ENCODE measurements at places on chromosomes 1 and 21. TPM values are rescaled to one million over a fixed set of nuclear protein-coding genes. Genes with fewer than 3 reads are reported as not detected.

The CDK11A gene
- 11.0 TPM for total RNA-seq

DNA sequence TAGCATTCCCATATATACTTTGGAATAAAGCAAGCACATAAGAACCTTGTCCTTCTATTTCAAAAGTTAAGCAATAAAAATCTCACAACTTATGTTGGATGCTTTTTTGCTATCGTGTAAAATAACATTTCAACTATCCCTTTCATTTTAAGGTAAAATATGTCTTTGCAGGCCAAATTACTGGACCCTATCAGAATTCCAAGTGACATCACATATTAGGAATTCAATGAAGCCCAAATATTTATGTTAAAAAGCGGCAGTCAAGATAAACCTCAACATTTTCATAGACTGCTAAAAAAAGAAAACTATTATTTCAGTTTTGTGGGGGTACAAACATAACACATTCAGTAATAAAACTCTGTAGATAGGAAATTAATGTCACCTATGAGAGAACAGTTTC, 252.0 kb downstream of the KCTD3 start:
- DNase-seq = peak; percentile 21

DNA sequence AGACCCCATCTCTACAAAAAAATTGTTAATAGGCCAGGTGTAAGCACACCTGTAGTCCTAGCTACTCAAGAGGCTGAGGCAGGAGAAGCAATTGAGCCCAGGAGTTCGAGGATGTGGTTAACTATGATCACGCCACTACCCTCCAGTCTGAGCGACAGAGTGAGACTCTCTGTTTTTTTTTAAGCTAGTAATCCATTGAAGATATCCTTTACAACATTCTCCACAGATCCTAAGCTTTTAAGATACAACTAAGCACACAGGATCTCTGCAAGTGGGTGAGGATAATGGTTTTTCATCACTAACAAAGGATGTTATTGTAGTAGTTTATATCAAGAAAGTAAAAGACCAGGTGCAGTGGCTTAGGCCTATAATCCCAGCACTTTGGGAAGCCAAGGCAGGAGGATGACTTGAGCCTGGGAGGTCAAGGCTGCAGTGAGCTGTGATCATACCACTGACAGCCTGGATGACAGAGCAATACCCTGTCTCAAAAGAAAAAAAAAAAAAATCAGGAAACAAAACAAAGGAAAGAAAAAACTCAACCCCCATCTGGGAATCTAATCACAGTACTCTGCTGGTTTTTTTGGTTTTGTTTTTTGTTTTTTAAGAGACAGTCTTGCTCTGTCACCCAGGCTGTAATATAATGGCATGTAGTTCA, 166.1 kb downstream of the RERE start:
- no peak for DNase-seq

GRCh38 chr1:169305356-169305755, 62.2 kb downstream of the NME7 start:
- no peak for DNase-seq

DNA sequence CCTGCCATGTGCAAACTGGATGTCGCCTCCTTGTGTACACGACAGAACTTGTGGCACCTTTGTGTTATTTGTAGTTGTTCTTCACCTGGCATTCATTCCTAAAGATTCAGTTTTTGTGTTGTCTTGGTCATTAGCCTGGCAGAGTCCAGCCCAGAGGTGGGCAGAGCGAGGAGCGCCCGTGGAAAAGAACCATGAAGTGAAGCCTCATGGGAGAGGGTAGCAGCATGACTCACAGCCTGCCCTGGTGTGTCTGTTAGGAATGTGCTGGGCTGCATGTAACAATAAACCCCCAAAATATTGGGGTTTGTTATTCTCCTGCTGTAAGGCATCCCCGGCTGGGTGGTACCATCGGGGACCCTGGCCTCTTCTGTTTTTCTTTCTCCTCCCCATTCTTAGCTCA, 124.9 kb upstream of the TMEM51 start:
- no peak for DNase-seq

The NMNAT2 gene
- 8.2 TPM for total RNA-seq

DNA sequence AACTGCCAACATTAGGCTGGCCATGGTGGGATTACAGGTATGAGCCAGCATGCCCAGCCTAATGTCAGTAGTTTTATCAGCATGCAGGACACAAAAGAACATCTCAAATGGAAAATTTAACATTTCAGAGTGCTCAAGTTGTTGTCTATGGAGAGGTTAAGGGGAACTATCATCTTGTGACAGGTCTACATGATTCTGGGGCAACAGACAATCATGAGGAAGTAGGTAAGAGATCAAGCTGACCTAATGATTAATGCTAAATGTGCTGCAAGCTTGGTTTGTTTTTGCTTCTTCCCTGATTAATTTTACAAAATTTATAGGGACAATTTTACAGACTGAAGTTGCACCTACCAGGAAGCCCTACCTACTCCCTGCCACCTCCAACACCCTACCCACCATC, 36.6 kb downstream of the FMO4 start:
- no peak for DNase-seq

DNA sequence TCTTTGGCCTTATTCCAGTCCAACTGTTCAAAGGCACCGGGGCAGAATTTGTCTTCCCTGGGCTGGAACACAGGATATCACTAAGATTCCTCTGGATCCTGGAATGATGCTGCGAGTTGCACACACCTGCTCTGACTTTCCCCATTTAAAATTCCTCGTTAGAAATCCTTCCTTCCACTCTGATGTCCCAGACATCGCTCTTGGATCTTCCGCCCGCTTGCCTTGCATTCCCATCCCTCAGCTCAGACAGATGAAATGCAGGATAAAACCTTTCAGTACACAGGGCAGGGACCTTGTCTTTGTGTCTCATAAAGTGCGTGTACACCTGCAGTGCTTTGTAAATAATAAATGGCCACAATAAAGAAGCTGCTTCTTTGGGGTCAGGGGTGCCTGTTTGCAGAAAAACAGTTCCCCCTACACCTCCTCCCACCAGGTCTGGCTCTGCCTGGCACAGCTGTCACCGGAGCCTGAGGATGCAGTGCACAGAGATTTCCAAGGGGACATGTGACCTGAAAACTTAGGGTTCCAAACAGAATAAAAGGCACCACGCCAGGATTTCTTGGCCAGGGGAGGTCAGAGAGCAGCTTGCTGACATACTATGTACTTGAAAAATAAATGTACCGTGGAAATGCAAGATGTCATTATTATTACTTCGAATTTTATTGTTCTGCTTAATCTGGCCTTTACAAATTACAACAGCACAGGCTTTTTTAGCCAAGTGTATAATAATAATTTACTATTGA, 62.9 kb upstream of the SYT6 start:
- DNase-seq = no peak

The FBXO2 gene
- total RNA-seq = 7.5 TPM

DNA sequence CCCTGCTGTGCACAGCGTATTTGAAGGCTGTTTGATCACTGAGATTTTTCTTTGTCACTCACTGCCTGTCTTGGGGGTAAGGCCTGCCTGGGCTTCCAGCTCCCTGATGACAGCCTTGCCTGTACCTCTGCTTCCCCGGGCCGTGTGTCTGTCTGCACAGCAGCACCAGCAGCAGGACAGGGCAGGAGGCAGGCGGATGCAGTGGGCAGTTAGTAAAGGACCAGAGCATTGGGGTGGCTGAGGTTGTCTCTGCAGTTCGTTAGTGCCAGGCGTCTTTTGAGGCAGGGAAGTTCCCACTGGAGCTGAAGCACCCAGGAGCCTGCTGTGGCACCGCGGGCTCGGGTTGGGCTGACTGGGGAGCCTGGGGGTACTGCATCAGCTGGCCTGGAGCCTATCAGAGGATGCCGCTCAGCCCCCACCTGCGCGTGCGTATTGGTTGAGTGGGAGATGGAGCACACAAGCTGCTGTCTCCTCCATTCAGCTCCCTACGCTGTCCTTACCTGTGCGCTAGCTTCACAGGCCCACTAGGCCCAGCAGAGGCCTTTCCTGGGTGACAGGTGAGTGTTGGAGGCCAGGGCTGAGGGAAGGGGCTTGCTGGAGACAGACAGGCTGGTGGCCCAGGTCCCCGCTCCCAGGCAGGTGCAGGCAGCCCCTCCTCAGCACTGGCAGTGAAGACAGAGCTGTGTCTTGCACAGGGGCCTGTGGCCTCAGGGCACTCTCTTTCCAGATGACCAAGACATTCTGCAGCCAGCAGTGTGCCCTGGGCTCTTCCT, 28.2 kb downstream of the SNAP47 start:
- DNase-seq = no peak

The GBP6 gene
- total RNA-seq = 0.22 TPM

- DNase-seq = no peak
These were observed 144.6 kb downstream of the GALNT2 start for GRCh38 chr1:230211436-230212145.

GRCh38 chr1:224615861-224616755, at the start of gene CNIH3:
TSS of gene CNIH3 (plus strand) at chr1:224616317. CDS start at chr1:224617175, 858 bp downstream.
- peak; percentile 83 for DNase-seq

The AJAP1 gene
- not detected for total RNA-seq

The CFAP74 gene
- not detected for total RNA-seq

GRCh38 chr1:18901147-18901951, 1.0 kb downstream of the ALDH4A1 start:
- no peak for DNase-seq

The UBE2U gene
- not detected for total RNA-seq

DNA sequence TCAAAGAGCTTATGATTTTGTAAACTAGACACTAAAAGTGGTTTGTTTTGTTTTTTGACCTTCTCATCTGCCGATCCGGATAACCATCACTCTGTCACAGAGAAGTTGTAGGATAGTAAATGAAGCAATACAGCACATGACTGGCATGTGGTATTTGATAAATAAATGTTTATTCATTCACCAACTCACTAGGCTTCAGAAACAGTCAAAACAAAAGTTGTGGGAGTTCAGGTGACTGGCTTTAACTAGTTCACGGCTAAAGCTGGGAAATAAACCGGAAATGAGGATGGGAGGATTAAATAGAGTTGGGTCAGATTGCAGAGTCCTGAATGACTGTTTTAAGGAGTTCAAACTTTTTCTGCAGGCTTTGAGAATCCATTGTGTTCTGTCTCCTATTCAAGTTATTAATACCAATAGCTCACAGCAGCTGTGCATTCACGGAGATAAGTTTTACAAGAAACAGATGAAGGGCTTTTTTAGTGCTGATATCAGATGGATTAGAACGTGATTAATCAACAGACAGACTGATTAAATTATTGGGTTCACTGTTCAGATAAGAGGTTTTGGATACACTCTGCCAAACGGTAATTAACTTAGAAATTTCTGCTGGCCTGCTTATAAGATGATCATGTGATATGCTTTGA, 463.3 kb downstream of the DPYD start:
- no peak for DNase-seq

The AMPD1 gene
- not detected for total RNA-seq

The TSPAN1 gene
- 0.47 TPM for total RNA-seq

DNA sequence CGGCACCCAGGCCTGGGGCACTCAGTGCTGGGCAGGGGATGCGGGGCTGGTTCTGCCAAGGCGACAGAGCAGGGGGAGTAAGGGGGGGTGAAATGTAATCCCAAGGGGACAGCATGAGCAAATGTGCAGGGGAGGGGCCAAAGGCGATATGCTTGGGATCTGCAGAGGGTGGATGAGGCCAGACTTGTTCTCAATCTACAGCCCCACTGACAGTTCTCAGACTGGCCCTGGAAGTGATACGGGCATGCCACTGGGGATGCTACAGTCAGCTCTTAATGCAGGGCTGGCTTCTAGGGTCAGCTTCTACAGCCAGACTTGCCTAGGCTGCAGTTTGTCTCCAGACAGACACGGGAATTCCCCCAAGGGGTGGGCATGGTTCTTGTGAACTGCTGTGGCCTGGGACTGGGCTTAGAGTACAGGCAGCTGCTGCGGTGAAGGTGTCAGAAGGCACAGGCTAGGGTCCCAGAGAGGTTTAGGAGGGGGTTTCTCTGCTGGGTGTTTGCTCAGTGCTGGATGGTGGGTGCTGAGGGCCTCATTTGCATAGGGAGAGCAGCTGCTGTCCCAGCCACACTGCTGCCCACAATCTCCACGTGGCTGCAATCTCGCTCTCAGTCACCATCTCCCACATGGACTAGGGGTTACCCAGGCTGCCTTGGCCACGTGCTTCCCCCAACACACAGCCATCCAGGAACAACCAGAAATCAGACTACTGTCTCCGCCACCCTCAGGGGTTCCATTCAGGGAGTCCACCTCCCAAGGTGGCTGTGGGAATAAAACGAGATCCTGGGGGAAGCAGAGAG, 190.1 kb downstream of the HIVEP3 start:
- no peak for DNase-seq

The CLDN19 gene
- not detected for total RNA-seq

DNA sequence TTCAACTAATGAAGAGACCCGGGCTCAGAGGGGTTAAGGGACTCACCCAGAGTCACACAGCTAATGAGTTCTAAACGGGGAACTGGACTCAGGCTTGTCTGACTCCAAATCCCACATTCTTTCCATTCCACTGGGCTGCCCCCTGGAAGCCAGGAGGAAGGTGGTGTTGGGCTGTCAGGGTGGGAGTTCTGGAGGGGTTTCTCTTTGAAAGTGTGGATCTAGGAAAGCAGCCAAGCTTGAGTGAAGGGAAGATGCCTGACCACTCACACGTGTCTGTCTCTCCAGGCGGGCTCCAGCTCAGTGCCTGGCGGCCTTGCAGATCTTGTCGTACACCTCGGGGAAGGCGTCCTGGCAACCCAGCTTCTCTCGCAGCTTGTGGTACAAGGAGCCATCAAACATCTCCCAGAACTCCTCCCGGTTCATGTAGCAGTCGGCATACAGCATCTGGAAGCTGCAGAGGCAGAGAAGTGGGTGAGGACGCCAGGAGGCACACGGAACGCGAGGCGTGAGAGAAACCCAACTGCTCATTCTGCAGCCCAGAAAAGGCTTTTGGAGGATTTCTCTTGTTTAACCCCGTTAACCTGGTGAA, 35.0 kb downstream of the DHCR24 start:
- DNase-seq = no peak

The DISP3 gene
- total RNA-seq = not detected

The EIF3I gene
- 553 TPM for total RNA-seq

The LRRC53 gene
- not detected for total RNA-seq

All from M059J (cell line).